A549 treated with AZD2906 at 1 μM for 4 hours (cell line): ENCODE measurements at places on chromosomes 5 and 9. TPM values are rescaled to one million over a fixed set of nuclear protein-coding genes. Genes with fewer than 3 reads are reported as not detected.

The CCL27 gene
- total RNA-seq: 0.14 to 0.33 TPM (median 0.24 TPM) in 4 of 5 replicates, not detected in the other

The AGXT2 gene
- total RNA-seq: not detected in 5 replicates

The TEX48 gene
- total RNA-seq: not detected in 5 replicates

The SPATA31C1 gene
- not detected in 5 replicates for total RNA-seq

The IL4 gene
- not detected in 5 replicates for total RNA-seq

The GPX8 gene
- 30.6 to 36.7 TPM (median 32.4 TPM) in 5 replicates for total RNA-seq

The MYO10 gene
- 31.7 to 41.8 TPM (median 34.2 TPM) in 5 replicates for total RNA-seq

The EGFLAM gene
- 0.21 to 0.39 TPM (median 0.23 TPM) in 5 replicates for total RNA-seq

The SOWAHA gene
- total RNA-seq: 0.08 to 0.16 TPM (median 0.10 TPM) in 5 replicates

The CEL gene
- 0.39 to 0.93 TPM (median 0.71 TPM) in 5 replicates for total RNA-seq

The MAST4 gene
- total RNA-seq: 1.0 to 1.7 TPM (median 1.6 TPM) in 5 replicates

The FOXD4L6 gene
- 0.06 to 0.09 TPM in 2 of 5 replicates, not detected in the others for total RNA-seq

The ARL15 gene
- total RNA-seq: 3.4 to 6.0 TPM (median 3.7 TPM) in 5 replicates

The PTGES gene
- total RNA-seq: 151 to 187 TPM (median 161 TPM) in 5 replicates
